ENCODE measurements at places on chromosomes 4 and X.

- no peak for DNase-seq
Measured at GRCh38 chr4:153074486-153074885, 129.8 kb upstream of the TRIM2 start.

DNA sequence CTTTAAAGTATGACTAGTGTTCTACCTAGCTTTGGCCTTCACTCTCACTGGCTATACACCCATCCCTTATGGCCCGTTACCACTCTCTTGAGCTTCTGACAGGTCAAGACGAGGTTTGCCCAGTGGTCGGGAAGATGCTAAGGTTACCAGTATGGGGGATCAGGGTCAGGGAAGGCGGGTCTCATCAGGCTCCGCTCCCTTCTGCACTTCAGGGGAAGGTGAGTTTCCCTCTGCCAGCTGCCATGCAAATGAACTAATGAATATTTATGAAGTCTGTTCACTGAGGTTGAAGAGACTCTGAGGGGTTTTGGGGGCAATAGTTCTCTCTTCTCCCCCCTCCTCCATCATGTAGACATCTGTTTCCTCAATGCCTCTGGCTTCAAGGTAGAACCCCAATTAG, 6.6 kb downstream of the EFNB1 start:
- no peak for DNase-seq

- DNase-seq = no peak
Measured at GRCh38 chrX:112784692-112785091, 55.9 kb downstream of the AMOT start.

DNA sequence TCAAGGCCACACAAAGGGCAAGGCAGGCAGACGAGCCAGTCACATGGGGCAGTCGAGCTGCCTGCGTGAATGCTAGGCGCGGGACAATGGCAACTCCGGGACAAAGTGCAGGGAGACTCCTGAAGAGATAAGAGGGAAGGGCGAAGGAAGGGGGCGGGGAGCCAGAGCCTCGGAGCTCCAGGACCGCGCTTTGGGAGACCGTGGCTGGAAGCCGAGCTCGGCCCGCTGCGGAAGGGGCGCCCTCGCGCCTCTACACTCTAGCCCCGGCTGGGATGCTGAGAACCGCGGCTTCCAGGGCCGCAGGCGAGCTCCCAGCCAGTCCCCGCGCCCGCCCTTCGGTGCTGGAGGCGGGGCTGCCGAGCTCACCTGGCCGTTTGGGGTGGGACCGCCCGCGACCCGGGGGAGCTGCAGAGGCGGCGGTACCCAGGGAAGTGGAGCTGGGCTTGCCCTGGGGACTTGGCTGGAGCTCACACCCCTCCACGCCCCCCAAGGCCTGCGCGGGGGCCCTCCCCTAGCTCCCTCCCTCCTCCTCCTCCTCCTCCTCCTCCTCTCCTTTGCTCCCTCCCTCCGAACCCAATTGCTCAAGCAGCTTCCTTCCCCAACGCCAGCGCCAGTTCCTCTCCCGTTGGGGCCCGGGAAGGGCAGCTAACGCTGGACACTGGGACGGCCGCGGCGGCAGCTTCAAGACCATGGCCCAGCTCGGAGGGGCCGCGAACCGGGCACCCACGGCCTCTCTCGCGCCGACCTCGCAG, at the start of gene SOWAHD:
Gene SOWAHD, plus strand, starts transcription at position 610 of the 752 bp plus-strand sequence. Its CDS starts 80 bp downstream, at position 690.
- DNase-seq = peak; percentile 24

DNA sequence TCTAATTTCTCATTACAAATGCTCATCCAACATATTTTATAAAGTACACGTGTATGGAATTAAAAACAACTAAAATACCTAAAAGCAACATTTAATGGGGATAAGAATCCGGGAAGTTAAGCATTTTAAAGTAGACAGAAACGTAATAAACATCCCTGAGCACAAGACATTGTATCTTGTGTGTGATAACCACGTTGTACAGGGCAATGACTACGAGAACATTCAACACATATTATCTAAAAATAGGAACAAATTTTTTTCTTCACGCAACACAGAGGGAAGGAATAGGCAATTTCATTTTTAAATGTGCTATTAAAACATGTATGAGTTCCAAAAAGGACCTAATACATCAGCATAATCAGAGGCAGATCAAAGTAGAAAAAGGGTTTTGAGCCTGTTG, 49.5 kb downstream of the AMMECR1 start:
- no peak for DNase-seq

- no peak for DNase-seq
Measured at GRCh38 chr4:75249739-75250138, 264.5 kb downstream of the RCHY1 start.

- DNase-seq = no peak
Measured at GRCh38 chr4:123616951-123617461, 220.4 kb downstream of the SPRY1 start.

- no peak for DNase-seq
Measured at GRCh38 chr4:109821185-109821584, 5.6 kb downstream of the GAR1 start.

- DNase-seq = no peak
Measured at GRCh38 chr4:88517825-88518224, 5.8 kb downstream of the PYURF start.

- DNase-seq = no peak
Measured at GRCh38 chr4:144565527-144566195, 80.3 kb upstream of the HHIP start.

- DNase-seq = no peak
Measured at GRCh38 chrX:25202827-25203226, 187.1 kb upstream of the ARX start.

DNA sequence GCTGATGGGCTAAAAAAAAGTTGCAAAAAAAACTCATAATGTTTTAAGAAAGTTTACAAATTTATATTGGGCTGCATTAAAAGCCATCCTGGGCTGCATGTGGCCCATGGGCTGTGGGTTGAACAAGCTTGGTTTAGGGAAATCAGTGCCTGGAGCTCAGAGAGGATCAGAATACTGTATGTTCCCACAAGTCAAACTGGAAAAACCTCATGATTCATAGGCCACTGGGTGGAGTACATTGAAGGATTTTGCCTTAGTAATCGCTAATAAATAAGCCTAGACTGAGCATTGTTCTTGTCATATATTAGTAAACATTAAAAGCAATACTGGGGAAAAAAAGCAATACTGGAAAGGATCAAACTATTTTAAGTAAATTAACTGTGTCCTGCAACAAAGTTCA, 246.3 kb upstream of the TAPT1 start:
- DNase-seq = peak; percentile 65

DNA sequence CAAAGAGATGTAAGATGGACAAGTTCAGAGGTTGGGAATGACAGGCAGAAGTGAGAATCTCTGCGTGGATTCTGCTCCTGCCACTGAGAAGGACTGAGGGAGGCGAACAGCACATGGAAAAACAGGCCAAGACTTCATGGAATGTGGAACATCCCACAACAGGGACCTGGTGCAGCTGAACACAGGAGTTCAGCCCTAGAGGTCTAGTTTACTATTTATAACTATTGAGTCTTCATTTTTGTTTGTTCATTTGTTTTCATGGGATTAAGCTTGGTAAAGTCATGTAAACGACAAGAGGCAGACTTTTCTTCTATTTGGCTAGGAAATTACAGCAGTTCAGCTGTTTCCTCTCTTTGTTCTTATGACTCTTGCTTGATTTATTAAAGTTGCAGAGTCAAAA, 234.5 kb downstream of the MAML3 start:
- no peak for DNase-seq

- peak; percentile 65 for DNase-seq
Measured at GRCh38 chr4:53706422-53707032, 115.2 kb upstream of the LNX1 start.

DNA sequence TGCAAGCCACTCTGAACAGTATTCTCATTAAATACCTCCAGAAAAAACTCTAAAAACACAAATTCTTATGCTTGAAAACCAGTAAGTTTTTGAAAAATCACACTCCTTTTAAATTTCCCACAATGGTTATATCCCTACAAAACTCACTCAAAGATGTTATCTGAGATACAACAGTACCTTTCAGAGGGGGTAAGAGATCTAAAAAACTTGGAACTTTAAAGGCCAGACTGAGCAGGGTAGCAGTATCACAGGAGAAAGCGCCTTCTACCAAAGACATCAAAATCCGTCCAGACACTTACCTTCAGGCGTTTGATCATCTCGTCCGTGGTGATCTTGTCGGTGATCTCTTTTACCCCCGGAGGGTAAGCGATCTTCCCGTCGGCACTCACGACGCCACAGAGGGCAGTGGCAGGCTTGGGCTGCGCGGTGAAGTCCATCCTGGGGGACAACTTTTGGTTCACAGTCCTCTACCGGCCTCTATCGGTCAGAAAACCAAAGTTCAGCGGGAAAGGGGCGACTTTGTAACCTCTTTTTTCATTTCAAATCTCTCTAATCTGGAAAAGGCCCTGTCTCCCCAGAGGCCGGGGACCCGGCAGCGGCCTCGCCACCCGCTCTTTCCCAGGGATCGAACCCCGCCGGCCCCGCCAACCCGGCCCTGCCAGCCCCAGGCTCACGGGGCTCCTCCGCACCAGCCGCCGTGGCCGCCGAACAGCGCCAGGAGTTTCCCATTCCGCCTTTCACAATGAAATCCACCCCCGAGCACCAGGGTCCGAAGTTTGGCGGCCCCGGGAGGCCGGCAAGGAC, 1.4 kb downstream of the PDS5A start:
- DNase-seq = peak; percentile 81

- no peak for DNase-seq
Measured at GRCh38 chr4:171582961-171583581, 230.1 kb upstream of the GALNTL6 start.

- DNase-seq = no peak
Measured at GRCh38 chr4:55087009-55087912, 38.1 kb downstream of the KDR start.

- no peak for DNase-seq
Measured at GRCh38 chr4:89064848-89065247, 7.9 kb upstream of the FAM13A start.

DNA sequence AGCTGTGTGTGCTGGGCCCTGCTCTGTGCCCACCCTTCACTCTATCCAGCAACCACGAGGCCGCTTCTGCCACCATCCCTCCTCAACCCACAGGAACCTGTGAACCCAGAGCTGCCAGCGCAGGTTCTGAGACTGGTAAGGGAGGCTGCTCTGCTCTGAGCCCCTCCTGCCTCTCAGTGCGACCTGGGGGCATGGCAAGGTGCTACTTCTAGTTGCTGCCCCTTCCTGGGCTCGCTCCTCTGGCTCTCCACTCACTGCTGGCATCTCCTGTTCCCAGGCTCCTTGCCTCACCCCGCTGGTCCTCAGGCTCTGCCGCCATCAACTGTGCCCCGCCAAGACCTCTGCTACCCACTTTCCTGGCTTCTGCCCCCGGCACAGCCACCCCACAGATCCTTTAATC, 39.3 kb downstream of the RNF212 start:
- DNase-seq = no peak

GRCh38 chrX:71492231-71493065, 40.5 kb upstream of the OGT start:
- DNase-seq = no peak

- DNase-seq = no peak
Measured at GRCh38 chr4:78720994-78721677, 55.0 kb upstream of the BMP2K start.

DNA sequence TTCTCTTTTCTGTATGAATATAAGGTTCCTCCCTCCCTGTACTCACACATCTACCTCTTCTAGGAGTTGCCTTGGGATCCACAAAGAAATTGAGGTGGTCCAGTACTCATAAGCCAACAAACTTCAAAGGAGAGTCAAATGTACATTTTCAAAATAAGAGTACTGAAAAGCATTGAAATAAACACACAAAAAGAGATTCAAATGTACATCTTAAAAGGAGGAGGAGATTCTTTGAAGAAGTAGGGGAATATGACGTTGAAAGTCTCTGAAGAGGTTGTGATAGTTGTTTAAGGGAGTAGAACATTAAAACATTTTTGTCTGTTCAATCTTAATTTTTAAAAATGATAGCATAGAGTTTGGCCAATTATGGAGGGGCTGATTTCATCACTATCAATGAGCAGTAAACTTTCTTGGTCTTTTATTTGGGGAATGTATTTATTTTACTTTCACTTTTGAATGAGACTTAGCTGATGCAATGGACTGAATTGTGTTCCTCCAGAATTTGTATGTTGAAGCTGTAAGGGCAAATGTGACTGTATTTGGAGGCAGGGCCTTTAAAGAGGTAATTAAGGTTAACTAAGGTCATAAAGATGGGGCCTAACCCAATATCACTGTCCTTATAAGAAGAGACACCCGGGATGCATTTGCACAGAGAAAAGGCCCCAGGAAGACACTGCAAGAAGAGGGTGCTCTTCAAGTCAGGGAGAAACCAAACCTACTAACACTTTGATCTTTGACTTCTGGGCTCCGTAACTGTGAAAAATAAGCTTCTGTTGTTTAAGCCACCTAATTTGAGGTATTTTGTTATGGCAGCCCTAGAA, 226.3 kb upstream of the PGRMC2 start:
- no peak for DNase-seq

DNA sequence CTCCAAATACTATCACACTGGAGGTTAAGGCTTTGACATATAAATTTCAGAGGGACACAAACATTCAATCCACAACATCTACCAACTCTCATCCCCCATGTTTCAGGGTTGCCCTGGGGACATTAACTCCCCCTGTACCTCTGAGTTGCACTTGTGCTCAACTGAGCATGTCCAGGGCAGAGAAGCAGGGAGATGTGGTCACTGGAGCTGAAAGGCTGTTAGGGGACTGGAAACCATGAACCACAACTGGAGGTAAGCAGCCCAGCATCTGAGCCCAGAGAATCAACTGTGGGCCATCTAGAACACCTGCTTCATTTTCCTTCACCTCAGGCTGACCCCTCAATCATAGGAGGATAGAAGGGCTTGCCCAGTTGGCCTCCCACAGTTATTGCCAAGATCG, 641.1 kb downstream of the MID1IP1 start:
- no peak for DNase-seq

DNA sequence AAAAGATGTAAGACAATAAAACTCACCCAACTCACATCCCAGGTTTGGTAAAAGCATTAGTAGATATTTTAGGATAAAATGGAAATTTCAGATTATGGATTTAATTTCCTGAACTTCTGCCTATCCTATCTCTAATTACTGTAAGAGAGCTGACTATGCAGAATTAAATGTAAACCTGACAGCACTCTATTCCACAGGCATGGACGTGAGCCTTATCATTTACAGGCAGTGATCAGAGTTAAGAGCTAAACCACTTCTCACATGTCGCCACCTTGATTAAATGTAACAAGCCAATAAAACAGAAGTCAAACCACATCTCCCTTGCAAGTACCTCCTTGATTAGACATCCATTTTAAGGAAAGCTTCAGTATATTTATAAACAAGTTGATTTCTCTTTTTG, 97.5 kb upstream of the CBR4 start:
- DNase-seq = no peak

- no peak for DNase-seq
Measured at GRCh38 chr4:20195071-20195885, 56.4 kb upstream of the SLIT2 start.

DNA sequence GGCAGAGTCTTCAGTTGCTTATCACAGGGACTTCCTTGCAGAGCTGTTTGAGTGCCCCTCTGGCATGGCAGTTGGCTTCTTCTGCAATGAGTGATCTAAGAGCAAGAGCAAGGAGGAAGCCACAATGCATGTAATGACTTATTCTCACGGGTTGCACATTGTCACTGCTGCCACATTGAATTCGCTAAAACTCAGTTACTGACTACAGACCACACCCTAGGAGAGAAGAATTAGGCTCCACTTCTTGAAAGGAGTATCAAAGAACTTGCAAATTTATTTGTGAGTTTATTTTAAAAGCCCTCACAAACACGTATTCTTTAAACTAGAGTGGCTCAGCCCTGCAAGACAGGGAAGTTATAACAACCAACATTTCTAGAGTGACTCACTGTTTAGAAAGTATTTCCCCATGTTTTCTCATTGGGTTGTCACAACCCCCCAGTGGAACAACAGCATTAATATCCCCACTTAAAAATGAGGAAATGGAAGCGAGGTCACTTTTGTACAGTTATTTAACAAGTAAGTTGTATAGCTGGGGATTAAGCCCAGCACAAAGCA, 32.4 kb upstream of the RBPJ start:
- DNase-seq = peak; percentile 72

GRCh38 chr4:153344131-153345011, at the start of gene MND1:
MND1 (plus strand) TSS chr4:153344688; CDS start chr4:153344738, 50 bp downstream.
- DNase-seq = peak; percentile 82

All from epithelial cell of esophagus (primary cell).